ENCODE measurements at places on chromosomes 1 and 21.

GRCh38 chr1:93699503-93700168 is 18.0 kb upstream of the BCAR3 start:
- DNase-seq = no peak

GRCh38 chr1:119535381-119535780 is 28.4 kb downstream of the HSD3B1 start:
- DNase-seq = no peak

- DNase-seq = no peak
These were observed 23.4 kb upstream of the RPTN start for GRCh38 chr1:152182431-152182830.

- no peak for DNase-seq
These were observed 42.5 kb downstream of the ETS2 start for GRCh38 chr21:38848187-38848609.

DNA sequence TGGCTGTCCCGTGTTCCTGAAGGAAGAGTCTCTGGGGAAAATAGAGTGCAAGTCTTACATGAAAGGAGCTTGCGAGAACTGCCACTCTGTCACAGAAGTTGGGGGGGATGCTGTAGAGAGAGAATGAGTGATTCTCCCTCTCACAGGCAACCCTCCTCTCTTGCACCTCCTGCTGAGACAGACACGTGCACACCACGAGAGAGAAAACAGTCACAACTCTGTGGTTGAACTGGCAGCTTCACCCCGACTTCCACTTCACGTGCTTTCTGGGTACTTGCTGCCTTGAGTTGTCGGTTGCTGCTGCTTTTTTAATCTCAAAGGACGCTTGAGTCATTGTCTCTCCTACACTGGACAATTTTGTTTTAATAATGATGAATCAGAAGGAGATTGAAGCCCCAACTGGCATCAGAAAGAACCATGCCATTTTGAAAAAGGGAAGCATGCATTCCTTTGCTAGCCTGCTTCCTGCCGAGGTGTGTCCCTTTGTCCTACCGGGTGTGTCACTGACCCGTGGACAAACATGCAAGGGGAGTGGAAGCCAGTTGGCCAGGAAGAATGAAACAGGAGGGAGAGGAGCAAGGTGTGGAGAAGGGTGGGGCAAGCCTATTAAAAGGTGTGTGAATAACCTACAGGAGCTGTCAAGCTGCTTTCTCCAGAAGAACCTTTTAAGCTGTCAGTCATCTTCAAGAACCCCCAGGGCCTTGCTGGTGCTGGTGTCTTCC is 164.2 kb downstream of the CACNA1E start:
- DNase-seq = no peak

GRCh38 chr21:28979092-28979491 is 13.6 kb downstream of the LTN1 start:
- no peak for DNase-seq

- DNase-seq = no peak
These were observed 21.5 kb upstream of the FAM43B start for GRCh38 chr1:20530901-20531300.

DNA sequence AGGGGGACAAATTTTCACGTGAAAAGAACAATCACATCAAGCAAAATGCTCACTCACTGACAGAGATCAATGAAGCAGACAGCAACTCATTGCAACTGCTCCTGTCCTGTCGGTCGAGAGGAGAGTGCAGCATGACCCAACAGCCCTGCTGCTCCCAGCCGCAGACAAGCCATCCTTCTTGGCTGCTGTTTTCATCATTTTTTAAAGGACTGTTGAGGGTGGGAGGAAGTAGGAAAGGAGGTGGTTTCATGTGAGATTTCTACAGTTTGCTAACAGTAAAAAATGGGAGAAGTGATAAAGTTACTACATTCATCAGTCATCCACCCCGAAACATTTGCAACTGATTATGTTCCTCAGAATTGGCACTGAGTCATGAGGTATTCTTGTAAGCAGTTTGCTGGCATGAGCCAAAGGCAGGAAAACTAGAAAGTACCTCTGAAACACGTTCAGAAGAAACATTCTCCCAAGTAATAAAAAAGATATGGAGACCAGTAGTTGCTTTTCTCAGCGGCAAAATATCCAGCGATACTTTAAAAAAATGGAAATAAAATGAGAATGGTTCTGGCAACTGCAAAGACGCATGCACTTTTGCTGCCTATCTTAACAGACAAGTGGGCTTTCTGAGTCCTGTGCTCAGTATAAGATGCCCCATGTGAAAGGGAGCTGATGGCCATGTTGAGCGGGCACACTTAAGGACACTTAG is 72.0 kb upstream of the CLDN14 start:
- DNase-seq = no peak

- no peak for DNase-seq
These were observed 8.4 kb upstream of the C1orf185 start for GRCh38 chr1:51093581-51093980.

DNA sequence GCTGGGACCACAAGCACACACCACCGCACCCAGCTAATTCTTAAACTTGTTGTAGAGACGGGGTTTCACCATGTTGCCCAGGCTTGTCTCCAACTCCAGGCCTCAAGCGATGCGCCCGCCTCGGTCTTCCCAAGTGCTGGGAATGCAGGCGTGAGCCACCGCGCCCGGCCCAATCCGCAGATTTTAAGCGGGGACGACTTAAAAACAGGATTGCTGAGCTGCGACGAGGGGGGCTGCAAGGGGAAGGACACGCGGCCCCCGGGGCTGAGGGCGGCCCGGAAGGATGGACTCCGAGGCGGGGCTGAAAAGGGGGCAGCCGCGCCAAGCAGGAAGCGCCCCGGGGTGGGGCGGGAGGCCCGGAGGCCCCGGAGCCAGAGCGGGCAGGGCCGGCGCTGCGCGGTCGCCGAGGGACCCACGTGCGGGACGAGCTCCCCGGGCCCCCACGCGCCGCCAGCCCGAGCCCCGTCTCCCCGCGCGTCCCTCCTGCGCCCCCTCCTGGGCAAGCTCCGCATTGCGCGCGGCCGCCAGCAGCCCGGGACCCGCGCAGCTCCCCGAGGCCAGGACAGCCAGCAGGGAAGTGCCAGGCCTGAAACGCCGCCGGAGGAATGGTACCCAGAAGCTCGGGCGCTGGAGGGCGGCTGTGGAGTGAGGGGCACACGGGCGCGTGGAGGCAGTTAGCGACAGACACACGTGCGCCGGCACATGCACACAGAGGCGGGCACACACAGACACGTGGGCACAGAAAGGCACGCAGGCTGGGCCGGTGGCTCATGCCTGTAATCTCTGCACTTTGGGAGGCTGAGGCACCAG is 5.5 kb upstream of the PRKCZ start:
- DNase-seq = peak; percentile 70

DNA sequence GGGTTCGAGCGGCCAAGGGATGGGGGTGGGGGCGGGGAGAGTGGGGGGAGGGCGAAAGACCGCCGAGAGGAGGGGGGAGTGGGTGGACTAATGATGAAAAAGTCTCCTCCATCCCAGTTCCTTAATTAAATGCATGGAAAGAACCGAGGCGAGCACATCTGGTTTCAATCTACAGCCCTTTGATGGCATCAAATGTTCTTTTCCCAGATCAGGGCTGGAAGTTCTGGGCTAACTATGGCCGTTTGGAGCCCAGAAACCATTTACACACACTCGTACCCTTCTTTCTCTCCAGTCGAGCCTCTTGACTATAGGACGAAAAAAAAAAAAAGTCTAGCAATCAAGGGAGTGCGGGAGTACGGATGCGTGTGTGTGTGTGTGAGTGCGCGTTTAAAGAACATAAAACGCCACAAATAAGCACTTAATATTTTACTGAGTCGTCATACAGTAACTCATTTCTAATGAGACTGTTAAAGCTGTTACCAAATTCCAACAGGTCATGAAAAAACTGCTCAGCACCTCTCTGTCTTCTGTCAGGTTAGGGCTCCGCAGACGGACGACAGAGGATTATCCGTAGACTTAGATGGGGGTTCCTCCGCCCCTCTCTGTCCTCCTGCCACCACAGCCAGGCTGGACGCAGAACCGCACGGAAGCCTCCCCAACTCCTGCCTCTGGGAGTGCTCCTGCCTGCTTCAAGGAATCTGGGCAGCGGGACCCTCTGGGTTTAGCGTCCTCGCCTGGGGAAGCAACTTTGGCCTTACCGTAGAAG is 2.1 kb upstream of the PRRX1 start:
- no peak for DNase-seq

GRCh38 chr1:176416777-176417176 is 46.2 kb upstream of the PAPPA2 start:
- DNase-seq = no peak

GRCh38 chr1:22592919-22593790 is 29.9 kb downstream of the EPHA8 start:
- DNase-seq = no peak

GRCh38 chr1:95002540-95003432 is 70.0 kb downstream of the ALG14 start:
- no peak for DNase-seq

DNA sequence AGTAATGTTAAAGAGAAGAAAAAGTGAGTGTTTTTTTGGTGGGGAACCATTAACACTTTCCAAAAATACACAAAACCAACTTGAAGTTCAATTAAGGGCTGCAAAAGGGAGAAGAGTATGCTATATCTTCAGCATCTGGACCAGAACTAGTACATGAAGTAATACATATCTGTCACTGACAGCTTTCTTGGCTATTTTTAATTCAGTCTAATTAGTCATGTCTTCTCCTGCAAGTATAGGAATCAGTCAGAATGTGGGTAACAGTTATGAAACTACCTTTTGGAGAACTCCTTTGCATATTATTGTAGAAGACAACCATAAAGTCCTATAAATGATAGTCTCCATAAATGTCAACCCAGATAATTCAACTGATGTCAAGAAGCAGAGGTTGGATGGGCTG is 901.2 kb downstream of the TTLL7 start:
- DNase-seq = no peak

DNA sequence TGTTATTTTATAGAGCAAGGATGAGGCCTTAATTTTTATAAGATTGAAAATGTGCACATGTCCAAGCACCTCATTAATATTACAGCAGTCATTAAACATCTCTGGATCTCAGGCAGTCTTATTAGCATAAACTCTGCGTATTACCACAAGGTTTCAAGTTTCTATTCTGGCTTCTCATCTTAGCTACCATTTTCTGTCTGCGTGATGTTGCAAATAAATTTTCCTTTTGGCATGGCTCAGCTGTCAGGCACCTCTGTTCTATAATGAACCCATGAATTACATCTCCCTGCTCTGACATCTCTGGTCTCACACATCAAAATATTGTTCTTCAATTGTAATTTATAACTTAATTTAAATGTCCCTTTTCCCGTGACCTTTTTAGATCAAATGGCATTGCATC is 156.5 kb downstream of the SLC45A1 start:
- DNase-seq = no peak

DNA sequence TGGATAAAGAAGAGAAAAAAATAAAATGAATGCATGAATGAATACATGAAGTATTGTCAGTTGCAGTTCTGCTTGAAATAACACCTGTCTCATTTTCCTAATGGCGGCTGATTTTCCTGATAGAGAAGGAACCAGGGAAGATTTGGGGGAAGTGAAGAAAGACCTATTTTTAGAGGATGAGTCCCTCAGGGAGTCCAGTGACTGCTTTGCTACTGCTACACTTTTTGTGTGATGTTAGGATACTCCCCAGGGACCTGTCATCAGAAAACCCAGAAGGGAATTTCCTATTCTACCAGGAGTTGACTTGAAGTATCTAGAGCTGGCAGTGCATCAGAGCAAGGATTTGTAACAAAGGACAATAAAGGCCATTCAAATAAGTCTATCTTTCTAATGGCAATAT is 114.8 kb downstream of the MAB21L3 start:
- DNase-seq = no peak

DNA sequence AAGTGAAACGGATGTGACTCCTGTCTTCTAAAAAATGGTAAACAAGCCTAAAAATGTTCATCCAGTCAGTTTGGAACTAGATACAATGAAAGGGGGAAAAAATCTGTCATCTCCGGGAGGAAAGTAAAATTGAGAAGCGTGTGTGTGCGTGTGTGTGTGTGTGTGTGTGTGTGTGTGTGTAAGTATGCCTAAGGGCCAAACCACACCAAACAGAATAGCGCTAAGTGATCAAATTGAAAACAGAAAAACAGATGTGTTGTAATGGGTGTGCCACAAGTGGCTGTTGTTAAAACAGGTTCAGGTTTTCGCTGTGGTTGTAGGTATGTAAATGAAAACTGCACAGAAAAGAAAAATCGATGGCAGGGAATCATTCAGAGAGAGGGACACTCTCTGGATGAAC is 106.7 kb downstream of the RNF220 start:
- no peak for DNase-seq

- no peak for DNase-seq
These were observed 71.4 kb downstream of the AGPAT3 start for GRCh38 chr21:43936247-43936967.

GRCh38 chr1:161176468-161177111 is 717 bp downstream of the B4GALT3 start:
- no peak for DNase-seq

GRCh38 chr1:170714938-170715337 is 51.0 kb downstream of the PRRX1 start:
- DNase-seq = no peak

DNA sequence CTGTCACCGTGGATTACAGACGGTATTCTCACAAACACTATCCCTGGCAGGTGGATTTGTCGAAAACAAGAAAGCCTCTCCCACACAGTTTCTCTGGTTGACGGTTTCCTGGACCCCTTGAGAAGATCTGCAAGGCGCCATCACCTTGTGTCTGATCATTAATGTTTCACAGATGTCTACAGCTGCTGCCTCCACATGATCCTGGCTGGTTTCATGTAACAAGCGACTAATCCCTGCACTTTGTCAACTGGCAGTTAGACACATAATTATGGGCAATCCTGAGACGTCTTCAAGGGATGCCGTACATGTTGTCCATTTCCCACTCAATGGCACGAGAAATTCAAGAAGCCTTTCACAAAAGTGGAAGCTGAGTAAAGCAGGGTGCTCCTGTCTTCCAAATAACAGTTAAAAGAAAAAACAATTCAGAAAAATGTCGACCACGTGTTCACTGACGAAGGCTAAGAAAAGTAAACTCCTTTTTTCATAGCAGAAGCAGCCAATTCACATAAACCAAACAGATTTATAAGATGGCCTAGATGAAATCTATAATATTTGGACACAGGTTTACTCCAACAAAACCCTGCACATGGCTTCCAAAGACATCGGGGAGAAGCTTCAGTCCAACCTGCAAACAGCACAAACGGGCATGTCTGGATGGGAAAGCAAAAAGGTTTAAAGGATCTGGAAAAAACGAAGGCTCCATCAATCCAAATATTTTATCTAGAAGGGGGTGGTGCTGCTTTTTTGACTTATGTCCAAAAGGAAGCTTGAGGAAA is 52.2 kb downstream of the CAPZB start:
- no peak for DNase-seq

GRCh38 chr1:213337025-213337678 is 286.1 kb downstream of the RPS6KC1 start:
- no peak for DNase-seq

GRCh38 chr1:64542118-64542517 is 72.2 kb downstream of the CACHD1 start:
- DNase-seq = no peak

GRCh38 chr21:22725436-22725835 is 1727.2 kb downstream of the NCAM2 start:
- DNase-seq = no peak

DNA sequence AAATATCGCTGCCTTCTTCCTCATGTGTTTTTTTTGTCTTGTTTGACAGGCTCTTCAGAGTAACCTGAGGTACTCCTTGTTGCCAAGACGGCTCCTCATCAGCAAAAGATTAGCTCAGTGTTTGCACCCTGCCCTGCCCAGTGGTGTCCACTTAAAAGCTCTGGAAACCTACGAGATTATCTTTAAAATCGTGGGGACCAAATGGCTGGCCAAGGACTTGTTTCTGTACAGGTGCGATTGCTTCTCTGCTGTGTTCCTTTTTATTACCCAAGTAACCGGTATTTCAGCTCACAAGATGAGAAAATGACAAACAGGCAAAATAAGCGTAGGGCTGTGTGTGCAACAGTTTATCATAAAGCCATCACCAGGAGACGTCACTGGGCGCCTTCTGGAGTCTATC is 42.4 kb downstream of the DOP1B start:
- DNase-seq = no peak

All from activated T-cell treated with anti-CD3 and anti-CD28 coated beads for 24 hours (primary cell).